Right cardiac atrium (tissue), 5 donors: ENCODE measurements at places on chromosomes 16 and 17.

DNA sequence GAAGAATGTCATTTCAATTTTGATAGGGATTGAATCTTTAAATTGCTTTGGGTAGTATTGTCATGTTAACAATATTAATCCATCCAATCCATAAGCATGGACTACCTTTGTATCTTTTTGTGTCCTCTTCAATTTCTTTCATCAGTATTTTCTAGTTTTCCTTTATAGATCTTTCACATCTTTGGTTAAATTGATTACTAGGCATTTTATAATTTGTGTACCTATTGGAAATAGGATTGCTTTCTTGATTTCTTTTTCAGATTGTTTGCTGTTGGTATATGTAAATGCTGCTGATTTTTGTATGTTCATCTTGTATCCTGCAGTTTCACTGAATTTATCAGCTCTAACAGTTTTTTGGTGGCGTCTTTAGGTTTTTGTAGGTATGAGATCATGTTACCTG is 24.1 kb upstream of the BCAS3 start:
- DNase-seq = no peak

DNA sequence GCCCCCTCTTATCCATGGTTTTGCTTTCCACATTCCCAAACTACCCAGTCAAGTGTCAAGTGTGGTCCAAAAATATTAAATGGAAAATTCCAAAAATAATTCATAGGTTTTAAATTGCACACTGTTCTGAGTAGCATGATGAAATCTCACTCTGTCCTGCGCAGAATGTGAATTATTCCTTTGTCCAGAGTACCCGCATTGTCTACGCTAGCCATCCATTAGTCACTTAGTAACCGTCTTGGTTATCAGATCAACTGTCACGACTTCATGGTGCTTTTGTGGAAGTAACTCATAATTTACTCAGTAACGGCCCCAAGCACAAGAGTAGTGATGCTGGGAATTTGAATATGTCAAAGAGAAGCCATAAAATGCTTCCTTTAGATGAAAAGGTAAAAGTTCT is 94.9 kb downstream of the SLC39A11 start:
- DNase-seq = no peak

DNA sequence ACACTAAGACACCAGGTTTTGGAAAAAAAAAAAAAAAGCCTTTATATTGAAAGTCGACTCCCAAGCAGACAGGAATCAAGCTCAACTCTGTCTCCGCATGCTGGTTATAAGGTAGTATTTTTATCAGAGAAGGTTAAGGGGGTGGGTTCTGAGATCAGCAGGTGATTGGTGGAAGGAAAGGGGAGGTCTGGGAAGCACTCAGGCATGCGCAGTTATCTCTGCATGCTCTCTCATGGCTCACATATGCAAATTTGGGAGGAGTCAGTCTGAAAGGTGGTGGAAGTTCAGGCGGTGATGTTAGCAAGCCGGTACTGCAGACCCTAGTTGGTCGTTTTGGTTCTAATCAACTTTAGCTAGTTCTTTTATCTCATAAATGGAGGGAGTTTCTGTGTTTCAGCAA is 357.6 kb upstream of the C16orf82 start:
- no peak for DNase-seq

DNA sequence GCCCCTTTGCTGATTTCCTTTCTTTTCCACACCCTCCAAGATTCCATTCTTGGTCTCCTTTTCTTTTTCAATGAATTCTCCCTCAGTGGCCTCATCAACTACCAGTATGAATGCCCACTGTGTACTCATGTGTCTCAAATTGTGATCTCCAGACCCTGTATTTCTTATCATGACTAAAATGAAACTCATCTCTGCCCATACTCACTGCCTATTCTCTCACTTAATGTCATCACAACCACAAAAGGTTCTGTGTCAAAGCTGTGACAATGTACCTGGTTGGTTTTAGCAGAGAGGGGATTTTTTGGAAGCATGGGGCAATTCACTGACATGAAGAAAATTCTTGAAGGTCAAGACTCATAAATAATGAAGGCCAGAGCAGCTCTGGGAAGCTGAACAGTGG is 11.5 kb upstream of the TBX4 start:
- DNase-seq = no peak

DNA sequence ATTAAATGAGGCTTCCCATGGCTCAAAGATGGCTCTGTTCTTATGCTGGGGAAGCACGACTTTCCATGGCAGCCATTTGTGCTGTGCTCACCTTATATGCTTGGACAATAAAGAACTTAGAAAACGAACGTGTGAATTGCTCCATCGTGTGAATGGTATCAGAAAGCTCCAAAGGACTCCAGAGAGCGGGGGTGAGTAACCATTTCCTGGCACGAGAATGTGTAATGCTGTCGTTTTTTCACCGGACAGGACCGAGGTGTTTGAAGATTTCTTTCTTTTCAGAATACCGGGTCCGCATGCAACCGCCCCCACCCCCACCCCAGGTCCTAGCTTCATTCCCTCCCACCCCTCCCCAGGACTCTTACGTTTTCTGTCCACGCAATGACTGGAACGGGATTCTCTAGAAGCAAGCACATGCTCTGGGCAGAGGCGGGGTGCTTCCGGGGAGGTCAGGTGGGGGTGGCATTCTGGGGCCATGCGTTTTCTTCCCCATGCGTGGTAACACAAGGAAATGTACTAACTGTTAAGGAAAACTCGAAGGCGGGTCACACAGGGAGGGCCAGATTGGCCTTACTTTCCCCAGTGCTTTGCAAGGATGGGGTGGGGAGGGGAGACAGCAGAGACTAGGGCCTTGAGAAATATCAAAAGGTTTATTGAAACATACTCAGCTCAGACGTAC is 26.2 kb downstream of the GPRC5B start:
- peak; percentile 24 for DNase-seq

DNA sequence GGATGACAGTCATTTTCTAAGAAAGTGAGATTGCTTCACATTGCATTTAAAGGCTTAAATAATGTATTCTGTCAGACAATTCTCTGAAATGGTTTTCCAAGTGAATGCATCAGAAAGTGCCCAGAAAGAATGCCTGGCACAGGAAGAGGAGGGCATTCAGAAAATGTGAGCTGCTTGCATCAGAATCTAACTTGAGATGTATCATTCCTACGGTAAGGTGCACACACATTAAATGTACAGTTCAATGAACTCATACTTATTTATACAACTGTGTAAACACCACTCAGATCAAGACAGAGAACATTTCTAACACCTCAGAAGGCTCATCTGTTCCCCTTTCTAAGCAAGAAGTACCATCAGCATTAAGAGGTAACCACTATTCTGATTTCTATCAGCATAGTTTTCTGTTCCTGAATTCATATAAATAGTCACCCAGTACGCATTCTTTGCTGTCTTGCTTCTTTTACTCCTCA is 638.0 kb downstream of the MAF start:
- DNase-seq = no peak
